Left ventricle myocardium inferior (tissue), 1 donor: ENCODE measurements at places on chromosomes 1 and 21. TPM values are rescaled to one million over a fixed set of nuclear protein-coding genes. Genes with fewer than 3 reads are reported as not detected.
A peak's percentile ranks its signal among the peaks of the same experiment; 100 is the strongest.

DNA sequence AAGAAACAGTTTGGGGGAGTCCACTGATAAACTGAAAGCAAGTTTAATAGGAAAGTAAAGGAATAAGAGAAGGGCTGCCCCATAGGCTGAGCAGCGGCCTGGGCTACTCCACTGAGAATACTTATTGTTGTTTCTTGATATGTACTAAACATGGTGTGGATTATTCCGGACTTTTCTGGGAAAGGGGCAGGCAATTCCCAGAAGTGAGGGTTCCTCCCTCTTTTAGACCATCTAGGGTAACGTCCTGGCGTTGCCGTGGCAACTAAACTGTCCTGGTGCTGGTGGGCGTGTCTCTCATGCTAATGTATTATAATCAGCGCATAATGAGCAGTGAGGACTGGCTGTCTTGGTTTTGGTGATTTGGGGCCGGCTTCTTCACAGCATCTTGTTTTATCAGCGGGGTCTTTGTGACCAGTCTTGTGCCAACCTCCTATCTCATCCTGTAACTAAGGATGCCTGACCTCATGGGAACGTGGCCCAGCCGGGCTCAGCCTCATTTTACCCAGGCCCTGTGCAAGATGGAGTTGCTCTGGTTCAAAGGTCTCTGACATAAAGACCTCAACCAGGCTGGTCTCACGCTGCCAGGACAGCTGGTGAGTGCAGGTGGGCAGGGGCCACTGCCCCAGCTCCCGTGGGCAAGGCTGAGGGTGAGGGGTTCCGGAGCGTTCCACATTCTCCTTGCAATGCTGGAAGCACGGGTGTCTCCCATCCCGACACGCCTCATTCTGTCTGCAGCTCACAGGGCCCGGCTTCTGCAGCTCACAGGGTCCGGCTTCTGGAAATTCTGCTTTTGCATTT is 19.6 kb upstream of the C1orf159 start:
- no peak overlapping the region for H3K4me3 ChIP-seq
- peaks cover 4% of the 10 kb centered on the region for H3K4me1 ChIP-seq
- peaks cover 60% of the 10 kb centered on the region for H3K27me3 ChIP-seq
- H3K36me3 ChIP-seq: no peaks in the 10 kb centered on the region
- DNase-seq: no peak

GRCh38 chr1:10664251-10664650 is 132.2 kb downstream of the CASZ1 start:
- no peak overlapping the region for H3K4me3 ChIP-seq
- no peaks in the 10 kb centered on the region for H3K27me3 ChIP-seq
- DNase-seq: peak; percentile 61
- peaks cover 20% of the 10 kb centered on the region for H3K36me3 ChIP-seq
- peak overlapping the region; percentile 92 for H3K27ac ChIP-seq

DNA sequence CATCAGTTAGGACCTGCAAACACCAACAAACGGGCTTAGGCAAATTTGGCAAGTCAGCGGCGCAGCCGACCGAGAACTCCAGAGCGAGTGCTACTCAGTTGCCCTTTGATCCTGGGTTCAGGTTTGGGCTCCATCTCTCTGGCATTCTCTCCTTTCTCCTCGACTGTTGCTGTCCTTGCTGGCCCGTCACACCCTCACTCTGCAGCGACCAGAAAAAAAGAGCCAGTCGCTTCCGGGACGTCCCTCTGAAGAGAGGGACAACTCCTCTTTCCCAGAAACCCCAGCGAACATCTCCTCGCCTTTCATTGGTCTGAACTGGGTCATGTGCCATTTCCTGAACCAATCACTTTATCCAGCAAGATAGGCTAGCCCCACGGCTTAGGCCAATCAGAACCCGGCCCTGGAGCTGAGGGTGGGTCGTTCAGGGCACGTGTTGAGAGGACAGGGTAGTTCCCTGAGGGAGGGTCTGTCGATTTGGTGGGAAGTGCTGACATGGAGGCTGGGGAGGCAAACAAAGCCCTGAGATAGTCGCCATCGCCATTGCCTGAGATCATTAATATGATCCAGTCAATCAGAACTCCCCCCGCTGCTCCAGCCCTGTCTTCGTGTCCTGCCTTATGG is 113.7 kb downstream of the PTPRU start:
- DNase-seq: no peak
- no peak overlapping the region for H3K27ac ChIP-seq
- H3K27me3 ChIP-seq: peaks cover 68% of the 10 kb centered on the region

DNA sequence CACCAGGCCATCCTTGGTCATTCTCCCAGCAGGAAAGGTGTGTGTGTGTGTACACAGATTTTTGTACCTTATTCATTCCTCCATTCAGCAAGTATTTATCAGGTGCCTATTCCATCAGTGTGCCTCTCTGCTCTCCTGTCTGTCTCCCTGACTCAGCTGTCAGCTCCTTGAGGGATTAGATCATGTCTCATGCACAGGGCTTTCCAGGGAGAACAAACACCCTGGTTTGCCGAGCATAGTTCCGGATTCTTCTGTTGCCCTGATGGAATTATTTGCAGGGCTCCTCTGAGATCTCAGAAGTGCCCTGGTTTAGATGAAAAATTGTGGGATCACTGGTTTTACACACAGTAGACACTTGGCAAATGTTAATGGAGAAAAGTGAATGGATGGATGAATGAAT is 8.1 kb upstream of the SDHB start:
- H3K36me3 ChIP-seq: no peaks in the 10 kb centered on the region
- DNase-seq: no peak
- H3K4me3 ChIP-seq: no peak overlapping the region
- peaks cover 15% of the 10 kb centered on the region for H3K4me1 ChIP-seq
- H3K27me3 ChIP-seq: peaks cover 14% of the 10 kb centered on the region
- no peak overlapping the region for H3K27ac ChIP-seq

- no peak for DNase-seq
- H3K27ac ChIP-seq: no peak overlapping the region
- no peak overlapping the region for H3K4me3 ChIP-seq
- no peaks in the 10 kb centered on the region for H3K4me1 ChIP-seq
- H3K27me3 ChIP-seq: no peaks in the 10 kb centered on the region
Measured at GRCh38 chr1:56057466-56058405, 521.6 kb downstream of the PLPP3 start.

DNA sequence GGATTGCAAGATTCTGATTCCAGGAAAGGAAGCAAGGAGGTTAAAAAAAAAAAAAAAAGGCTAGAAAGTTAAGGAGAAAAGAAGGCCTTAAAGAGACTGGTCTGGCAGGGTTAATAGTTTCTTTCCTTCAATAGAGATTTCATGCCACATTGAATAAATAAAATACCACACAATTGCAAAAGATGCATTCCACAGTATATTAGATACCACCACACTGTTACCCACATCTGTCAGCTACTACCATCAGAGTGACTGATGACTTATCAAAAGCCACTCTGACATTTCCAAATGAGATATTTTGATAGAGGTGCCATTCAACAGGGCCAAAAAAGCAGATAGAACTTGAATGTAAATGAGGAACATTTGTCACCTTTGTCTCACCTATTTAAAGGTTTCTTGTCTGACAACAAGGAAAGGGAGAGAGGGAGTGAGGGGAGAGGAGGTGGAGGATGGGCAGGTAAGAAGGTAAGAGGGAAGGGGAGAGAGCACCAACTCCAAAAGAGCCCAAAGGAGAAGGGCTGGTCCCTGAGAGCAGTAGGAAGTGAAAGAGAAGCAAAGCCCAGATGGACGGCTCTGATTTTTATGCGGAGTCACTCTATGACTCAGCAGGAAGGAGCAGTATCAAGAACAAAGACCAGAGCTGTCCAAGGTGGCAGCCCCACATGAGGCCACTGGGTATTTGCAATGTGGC is 38.3 kb downstream of the LRRN2 start:
- no peak overlapping the region for H3K4me3 ChIP-seq
- H3K27me3 ChIP-seq: peaks cover 58% of the 10 kb centered on the region
- H3K27ac ChIP-seq: no peak overlapping the region

GRCh38 chr1:225464851-225465792 is 37.3 kb upstream of the LBR start:
- no peak overlapping the region for H3K4me3 ChIP-seq
- peak overlapping the region; percentile 40 for H3K27ac ChIP-seq
- peaks cover 61% of the 10 kb centered on the region for H3K4me1 ChIP-seq
- H3K27me3 ChIP-seq: no peaks in the 10 kb centered on the region

DNA sequence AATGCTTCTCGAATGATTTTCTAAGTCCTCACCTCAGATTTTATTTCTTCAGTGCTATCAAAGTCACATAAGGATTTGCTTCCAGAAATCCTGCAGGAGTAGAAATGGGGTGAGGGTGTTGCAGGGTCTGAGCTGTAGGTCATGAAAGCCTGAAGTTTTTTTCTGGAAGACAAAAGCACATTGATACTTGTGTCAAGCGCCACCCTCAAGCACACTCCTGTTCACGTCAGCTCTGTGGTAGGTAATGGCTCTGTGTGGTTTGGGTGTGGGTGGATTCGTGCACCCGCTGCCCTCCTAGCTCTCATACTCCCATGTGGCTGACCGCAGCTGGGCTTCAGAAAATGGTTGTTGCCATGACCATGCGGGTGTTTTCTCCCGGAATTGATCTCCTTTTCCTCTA is 39.9 kb downstream of the AKNAD1 start:
- peak overlapping the region; percentile 85 for H3K27ac ChIP-seq
- H3K4me1 ChIP-seq: peaks cover 31% of the 10 kb centered on the region
- no peak for DNase-seq

- no peak for DNase-seq
- H3K27me3 ChIP-seq: peaks cover 93% of the 10 kb centered on the region
- no peak overlapping the region for H3K4me3 ChIP-seq
- no peak overlapping the region for H3K27ac ChIP-seq
- H3K4me1 ChIP-seq: peaks cover 6% of the 10 kb centered on the region
- no peaks in the 10 kb centered on the region for H3K36me3 ChIP-seq
Measured at GRCh38 chr1:228009828-228010775, 3.3 kb downstream of the WNT3A start.

DNA sequence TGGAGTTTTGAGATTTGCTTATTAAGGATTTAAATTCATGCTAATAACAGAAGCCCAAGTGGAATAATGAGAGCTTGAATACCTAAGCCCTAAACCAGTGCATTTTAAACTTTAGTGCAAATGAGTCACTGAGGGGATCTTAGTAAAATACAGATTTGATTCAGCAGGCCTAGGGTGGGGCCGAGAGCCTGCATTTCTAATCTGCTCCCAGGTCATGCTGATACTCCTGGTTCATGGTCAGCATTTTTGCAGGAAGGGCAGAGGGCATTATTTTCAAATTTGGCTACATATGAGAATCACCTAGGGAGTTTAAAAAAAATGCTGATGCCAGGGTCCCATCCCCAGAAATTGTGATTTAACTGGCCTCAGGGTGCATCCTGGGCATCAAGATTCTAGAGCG is 39.3 kb downstream of the DNTTIP2 start:
- H3K27ac ChIP-seq: no peak overlapping the region
- peaks cover 4% of the 10 kb centered on the region for H3K36me3 ChIP-seq
- peaks cover 11% of the 10 kb centered on the region for H3K4me1 ChIP-seq
- no peak overlapping the region for H3K4me3 ChIP-seq

DNA sequence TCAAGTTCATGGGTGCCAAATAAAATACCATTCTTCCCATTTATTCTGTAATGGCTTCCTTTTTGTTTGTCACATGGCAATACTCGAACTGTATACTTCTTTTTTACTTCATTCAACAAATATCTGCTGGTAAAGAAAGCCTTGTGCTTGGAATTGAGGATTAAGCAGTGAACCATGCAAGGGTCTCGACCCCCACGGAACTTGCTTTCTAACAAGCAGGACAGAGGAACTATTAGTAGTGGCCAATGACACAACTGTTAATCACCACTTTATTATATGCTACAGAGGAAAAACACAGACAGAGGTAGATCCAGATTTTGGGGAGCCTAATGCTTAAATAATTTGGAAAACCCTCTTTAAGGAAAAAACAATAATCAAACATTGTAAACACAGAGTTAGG is 542.2 kb downstream of the DPYD start:
- DNase-seq: no peak
- H3K4me1 ChIP-seq: no peaks in the 10 kb centered on the region
- no peak overlapping the region for H3K27ac ChIP-seq
- no peaks in the 10 kb centered on the region for H3K36me3 ChIP-seq
- no peaks in the 10 kb centered on the region for H3K27me3 ChIP-seq

DNA sequence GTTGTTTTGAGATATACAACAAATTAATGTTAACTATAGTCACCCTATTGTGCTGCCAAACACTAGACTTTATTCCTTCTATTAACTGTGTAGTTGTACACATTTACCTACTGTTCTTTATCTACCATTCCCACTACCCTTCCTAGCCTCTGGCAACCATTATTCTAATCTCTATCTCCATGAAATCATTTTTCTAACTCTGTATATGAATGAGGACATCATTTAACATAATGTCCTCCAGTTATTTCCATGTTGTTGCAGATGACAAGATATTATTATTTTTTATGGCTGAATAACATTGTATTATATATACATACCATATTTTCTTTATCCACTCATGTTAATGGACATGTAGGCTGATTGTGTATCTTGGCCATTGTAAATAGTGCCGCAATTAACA is 366.3 kb downstream of the TBX15 start:
- H3K27ac ChIP-seq: no peak overlapping the region
- no peak overlapping the region for H3K4me3 ChIP-seq
- H3K36me3 ChIP-seq: no peaks in the 10 kb centered on the region
- H3K27me3 ChIP-seq: no peaks in the 10 kb centered on the region
- DNase-seq: no peak

GRCh38 chr21:40768056-40768455 is 78.9 kb downstream of the DSCAM start:
- H3K36me3 ChIP-seq: no peaks in the 10 kb centered on the region
- peaks cover 22% of the 10 kb centered on the region for H3K27me3 ChIP-seq
- no peak for DNase-seq
- no peak overlapping the region for H3K27ac ChIP-seq
- H3K4me3 ChIP-seq: no peak overlapping the region

- DNase-seq: no peak
- H3K36me3 ChIP-seq: no peaks in the 10 kb centered on the region
- H3K4me1 ChIP-seq: no peaks in the 10 kb centered on the region
- peaks cover 42% of the 10 kb centered on the region for H3K27me3 ChIP-seq
Measured at GRCh38 chr21:38134084-38134873, 122.5 kb upstream of the KCNJ15 start.

DNA sequence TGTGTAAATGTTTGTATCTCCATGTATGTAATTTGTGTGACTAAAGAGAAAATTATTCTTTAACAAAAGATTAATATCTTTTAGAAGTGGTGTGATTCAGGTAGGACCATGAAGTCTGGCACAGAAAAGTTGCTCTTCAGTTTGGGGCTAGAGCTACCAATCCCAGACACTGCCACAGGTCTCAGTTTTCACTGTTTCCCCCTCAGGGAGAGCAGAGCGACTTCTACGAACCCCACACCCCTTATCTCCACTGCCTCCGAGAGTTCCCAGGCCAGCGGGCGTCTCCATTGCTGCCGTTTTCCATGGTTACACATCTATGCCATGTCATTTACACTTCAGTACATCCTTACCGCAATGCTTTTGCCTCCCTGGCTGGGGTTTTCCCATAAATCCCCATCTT is 93.0 kb upstream of the SMYD2 start:
- peaks cover 13% of the 10 kb centered on the region for H3K4me1 ChIP-seq
- no peak overlapping the region for H3K27ac ChIP-seq
- H3K4me3 ChIP-seq: no peak overlapping the region
- no peak for DNase-seq
- no peaks in the 10 kb centered on the region for H3K36me3 ChIP-seq

The CD5L gene
- total RNA-seq: 0.52 TPM

The TCEA3 gene
- total RNA-seq: 78.6 TPM

The ADAMTS5 gene
- 3.0 TPM for total RNA-seq

The KRTAP10-10 gene
- not detected for total RNA-seq

The BACE2 gene
- 16.0 TPM for total RNA-seq

The MCOLN2 gene
- total RNA-seq: 0.19 TPM

The INAVA gene
- 0.05 TPM for total RNA-seq

The KCNA3 gene
- total RNA-seq: 0.22 TPM

The PGBD5 gene
- total RNA-seq: 10.6 TPM

The EXO5 gene
- 3.6 TPM for total RNA-seq

The ENAH gene
- total RNA-seq: 78.6 TPM
